ENCODE measurements at places on chromosomes 1 and 21.

DNA sequence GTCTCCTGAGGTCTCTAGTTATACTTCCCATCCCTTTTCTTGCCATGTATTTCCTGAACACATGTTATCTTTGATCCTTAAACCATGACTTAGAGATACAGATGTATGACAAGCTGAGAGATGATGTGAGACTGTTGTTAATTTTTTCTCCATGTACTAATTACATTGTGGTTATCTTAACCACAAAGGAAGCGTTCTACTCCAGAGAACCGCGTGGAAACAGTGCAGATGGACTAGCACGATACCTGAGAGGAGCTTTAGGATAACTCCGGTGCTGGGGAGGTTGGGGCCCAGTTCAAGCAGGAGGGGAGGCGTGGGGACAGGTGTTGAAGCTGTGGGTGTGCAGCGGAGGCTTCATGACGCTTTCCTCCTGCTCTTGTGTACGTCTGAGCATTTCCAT is 17.5 kb downstream of the PDE9A start:
- no peak for DNase-seq

DNA sequence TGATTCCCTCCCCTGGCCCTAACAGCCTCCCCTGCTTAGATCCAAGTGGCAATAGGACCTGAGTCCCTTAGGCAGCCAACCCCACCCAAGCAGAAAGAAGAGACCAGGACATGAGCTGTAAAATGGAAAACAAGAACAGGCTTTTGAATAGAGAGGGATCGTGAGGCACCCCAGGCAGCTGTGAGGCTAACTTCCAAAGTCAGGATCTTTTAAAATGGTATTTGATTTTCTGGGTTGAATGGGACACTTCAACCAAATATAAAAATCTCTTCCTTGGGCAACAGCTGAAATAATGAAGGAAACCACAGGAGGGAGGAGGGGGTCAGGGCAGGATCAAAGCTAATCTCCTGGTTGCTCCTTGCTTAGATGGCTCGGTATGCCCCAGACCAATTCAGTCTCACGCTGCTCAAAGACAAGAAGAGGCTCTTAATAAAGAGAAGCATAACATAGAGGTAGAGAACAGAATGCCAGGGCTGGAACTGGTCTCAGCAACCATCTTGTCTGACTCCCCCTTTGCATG is 28.6 kb upstream of the AVPR1B start:
- DNase-seq, result no peak

DNA sequence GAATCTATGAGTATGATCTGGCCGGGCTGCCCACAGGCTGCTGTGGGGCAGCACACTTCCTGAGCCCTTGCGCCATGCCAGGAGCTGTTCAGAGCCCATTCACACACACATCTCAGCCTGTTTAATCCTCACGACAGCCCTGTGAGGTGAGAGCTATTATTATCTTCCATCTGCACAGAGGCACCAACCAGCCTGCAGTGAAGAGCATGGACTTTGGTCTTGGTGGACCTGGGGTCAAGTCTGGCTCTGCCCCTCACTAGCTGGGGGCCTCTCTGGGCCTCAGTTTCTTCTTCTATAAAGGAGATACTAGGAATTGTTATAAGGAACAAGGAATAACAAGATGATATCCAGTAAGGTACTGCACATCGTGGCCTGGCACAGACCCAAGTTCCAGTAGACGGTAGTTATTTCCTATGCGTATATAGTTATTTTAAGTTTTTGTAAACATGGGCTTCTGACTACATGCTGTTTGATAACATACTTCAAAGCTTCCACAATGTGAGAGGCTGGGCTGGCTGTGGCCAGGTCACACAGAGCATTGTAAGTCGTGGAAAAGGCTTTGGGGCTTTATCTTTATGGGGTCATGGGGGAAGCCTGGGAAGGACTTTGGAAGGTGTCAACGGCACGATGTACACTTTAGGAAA is 3.4 kb upstream of the PADI2 start:
- peak; percentile 49 for DNase-seq

GRCh38 chr1:179917601-179918429 is 35.7 kb downstream of the TOR1AIP1 start:
- DNase-seq, result no peak

DNA sequence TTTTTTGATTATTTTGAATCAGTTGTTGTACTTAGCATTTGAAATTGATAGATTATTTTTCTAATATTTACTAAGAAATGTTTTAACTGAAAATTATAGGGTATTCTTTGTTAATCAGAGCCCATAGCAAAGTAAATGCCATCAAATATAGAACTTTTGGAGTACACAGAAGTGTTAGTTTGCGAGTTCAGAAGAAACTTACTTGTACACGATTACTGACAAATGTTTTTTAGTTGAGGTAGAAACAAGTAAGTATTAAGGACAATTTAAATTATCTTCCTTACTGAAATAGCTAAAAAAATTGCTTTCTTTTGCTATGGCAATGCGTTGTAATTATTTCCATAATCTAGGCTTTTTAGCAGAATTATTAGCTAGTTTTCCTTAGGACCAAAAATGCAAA is 692.2 kb downstream of the USP25 start:
- no peak for DNase-seq

- DNase-seq, result no peak
Observed at GRCh38 chr1:230277201-230278025, 148.7 kb downstream of the PGBD5 start.

DNA sequence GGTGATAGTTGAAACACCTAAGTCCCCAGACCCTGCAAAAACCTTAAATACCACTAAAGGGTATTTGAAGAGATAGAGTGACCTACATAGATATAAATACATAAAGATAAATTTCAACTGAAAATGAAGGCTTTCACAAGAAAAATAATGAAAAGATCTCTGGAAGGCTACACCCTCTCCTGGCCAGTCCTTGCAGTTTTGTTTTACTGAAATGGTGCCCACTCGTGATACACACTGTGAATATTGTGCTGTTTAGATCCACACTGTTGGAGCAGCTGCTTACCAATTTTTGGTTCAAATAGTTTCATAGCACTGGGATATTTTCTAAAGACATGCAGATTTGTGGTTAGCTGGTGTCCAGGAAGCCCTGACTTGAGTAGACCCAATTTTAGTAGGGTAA is 31.5 kb upstream of the RNF187 start:
- DNase-seq, result no peak

DNA sequence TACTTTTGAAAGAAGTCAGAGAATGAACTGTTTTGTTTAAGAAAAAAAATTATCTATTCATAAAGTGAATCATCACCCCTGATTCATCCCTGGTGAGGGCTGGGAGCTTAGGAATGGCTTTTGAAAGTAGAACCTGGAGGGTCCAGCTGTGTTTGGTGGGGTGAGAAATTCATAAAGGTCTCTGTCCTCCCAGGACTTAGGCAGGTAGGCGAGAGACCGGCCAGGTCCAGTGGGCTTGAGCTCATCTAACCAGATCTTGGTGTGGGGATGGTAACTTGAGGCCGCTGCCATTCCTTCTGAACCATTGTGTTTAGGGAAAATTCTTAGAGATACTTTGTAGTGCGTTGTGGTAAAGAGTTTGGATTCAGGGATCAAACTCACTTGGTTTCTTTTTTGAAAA is 156.8 kb upstream of the TNR start:
- DNase-seq, result no peak
